ENCODE measurements at places on chromosomes 3 and 15.

- no peak for DNase-seq
Observed at GRCh38 chr3:159200176-159200575, 398.3 kb downstream of the MFSD1 start.

DNA sequence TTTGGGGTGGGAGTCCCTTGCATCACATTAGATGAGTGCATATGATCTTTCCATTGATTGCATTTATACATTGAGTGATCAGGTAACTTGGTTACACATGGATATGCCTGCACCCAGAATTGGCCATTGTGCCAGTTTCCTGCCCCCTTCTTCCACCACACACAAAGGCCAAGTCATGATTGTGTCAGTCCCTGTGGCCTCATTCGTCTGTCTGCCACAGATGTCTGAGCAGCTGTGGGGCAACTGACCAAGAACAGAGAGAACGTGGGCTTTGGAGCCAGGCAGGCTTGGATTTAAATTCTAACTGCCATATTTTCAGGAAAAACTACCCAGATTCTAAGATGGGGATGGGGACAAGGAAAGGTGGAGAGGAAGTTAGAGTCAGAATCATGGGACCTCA, 27.0 kb downstream of the CCNL1 start:
- DNase-seq = no peak

- no peak for DNase-seq
Observed at GRCh38 chr3:59551834-59552233, 502.0 kb upstream of the CFAP20DC start.

DNA sequence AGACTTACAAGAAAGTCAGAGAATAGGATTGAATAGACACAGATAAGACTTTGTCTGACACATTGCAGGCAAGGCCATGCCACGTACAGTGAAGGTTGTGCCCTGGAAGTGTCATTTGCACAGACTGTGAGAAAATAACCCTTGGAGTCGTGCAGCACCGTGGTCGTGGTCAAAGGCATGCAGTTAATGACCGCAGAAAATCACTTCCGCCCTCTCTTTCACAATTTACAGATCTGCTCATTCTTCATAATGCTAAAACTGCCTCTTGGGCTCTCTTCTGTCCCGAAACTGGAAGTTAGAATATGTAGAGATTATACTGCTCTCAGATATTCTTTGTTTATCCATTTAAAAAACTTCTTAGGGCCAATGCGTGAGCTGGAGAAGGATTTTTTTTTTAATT, 73.2 kb upstream of the CTXND1 start:
- DNase-seq = no peak

- DNase-seq = no peak
Observed at GRCh38 chr3:70501561-70501960, 189.1 kb upstream of the MDFIC2 start.

GRCh38 chr3:134608023-134608770, 42.6 kb downstream of the KY start:
- no peak for DNase-seq

DNA sequence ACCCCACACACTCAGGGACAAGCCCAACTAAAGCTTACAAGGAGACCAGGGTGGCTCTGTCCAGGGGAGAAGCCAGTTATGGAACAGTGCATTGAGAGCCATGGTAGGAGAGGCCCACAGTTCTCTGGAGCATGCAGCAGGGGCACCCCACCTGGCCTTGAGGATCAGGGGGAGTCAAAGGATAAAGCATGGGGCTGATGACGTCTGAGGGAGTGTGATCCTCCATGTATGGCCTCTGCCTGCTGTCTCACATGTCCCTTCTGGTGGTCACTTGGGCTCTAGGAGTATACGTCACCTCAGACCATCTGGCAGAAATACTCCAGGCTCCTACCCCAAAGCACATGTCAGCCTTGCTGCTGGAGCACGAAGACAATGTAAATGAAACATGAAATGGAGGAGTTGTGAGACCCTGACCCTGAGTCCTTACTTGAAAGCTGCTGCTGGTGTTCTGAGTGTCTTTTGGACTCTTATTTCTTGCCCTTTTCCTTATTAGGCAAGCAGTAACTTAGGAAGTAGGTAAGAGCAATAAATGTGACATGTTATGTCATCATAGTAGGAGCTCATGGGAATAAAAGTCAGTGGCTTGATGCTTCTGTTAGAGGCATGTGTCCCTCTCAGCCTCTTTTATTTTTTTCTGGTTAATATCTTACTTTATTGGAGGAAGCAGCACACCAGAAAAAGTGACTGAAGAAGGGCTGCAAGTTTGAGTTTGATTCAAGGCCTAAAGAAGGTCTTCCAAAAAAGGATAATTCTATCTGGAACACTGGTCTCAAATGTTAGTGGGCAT, 15.5 kb downstream of the SRPRB start:
- no peak for DNase-seq
